Stimulated activated CD4-positive, alpha-beta T cell treated with anti-CD3 and anti-CD28 coated beads, Interleukin-15, amount 100 ng/mL, for 48 hours (primary cell): ENCODE measurements at places on chromosomes 3 and 15.

GRCh38 chr3:107884719-107885460 is 205.9 kb downstream of the CD47 start:
- DNase-seq, result no peak

DNA sequence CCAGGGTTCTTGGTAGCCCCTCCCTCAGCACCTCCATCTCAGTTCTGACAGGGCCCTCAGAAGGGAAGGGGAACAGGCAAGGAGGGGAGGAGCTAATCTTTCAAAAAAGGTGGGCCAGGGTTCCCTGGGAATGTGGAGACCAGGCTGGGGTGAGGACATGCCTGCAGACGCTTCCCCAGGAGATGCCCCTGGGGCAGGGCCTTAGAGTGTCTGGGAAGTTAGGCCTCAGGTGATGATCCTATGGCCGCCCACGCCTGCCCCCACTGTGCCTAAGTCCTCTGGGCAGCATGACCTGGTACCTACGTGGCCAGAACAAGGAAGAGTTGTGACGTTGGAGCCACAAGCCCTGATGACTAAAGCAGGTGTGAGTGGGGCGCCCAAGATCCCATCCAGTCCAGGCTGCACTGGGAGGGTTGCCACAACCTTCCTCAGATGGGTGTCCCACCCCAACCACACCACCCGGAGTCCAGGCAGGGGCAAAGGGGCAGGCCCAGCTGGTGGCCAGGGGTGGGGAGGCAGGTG is 3.9 kb upstream of the SEMA3B start:
- no peak for DNase-seq

DNA sequence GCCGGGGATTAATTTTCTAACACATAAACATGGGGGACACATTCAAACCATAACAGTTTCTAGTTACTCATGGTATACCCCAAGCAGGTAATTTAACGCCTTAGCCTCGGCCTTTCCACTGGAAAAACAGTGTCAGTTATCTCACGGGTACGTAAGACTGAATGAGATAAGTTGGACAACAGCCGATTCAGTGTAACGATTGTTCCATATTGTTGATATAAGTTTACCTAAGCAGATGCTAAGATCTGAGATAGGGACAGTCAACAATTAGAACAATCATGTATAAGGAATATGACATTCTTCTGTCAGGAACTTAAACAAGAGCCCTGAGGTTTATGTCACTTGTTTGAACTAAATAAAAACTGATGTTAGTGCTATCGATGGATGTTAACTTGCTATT is 130.8 kb downstream of the GHSR start:
- no peak for DNase-seq

- DNase-seq, result no peak
These were observed 65.3 kb downstream of the LRTM1 start for GRCh38 chr3:54862526-54862925.

GRCh38 chr3:99071096-99071495 is 169.6 kb upstream of the DCBLD2 start:
- no peak for DNase-seq

DNA sequence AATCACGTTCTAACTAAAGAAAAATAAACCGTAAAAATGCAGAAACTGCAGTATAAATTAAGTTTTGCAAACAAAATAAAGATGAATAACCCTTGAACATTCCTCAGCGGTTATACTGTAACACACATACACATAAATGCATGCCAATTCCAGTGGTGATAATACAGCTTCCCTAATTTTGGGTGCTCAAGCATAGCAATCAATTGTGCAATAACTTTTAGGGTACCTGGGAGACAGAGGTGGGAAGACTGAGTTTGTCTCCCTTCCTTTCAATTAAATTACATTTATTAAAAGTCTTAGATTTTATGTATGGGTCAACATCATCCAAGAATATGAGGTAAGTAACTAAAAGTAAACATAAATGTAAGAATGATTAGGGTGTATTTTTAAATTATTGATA is 71.8 kb downstream of the SETD2 start:
- DNase-seq, result no peak

GRCh38 chr15:72840114-72840513 is 56.6 kb upstream of the ADPGK start:
- no peak for DNase-seq

DNA sequence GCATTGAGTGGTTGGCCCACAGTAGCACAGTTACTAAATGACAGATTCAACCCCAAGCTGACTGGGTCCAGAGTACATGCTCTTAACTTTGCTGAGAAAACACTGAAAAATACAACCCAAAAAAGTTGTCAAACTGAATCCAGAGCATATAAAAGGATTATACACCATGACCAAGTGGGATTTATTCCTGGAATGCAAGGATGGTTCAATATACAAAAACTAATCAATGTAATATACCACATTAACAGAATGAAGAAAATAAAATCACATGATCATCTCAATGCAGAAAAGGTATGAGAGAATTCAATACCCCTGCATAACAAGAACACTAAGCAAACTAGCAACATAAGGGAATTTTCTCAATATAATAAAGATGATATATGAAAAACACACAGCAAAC is 98.5 kb downstream of the STAG1 start:
- DNase-seq, result no peak

GRCh38 chr3:124483915-124484470 is 246.3 kb upstream of the UMPS start:
- no peak for DNase-seq

GRCh38 chr3:55742022-55742831 is 255.1 kb upstream of the WNT5A start:
- DNase-seq, result no peak

DNA sequence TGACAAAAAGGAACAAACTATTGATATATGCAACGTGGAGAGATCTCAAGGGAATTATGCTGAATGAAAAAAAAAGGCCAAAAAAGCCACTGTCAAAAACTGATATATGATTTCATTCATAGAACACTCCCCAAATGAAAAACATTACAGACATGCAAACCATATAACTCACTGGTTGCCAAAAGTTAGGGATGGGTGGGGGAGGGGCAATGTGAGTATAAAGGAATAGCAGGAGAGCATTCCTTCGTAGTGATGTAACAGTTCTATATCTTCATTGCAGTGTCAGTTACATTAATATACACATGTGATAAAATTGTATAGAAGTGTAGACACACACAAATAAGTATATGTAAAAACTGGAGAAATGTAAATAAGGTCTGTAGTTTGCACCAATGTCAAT is 12.2 kb downstream of the GBE1 start:
- DNase-seq, result no peak

- no peak for DNase-seq
These were observed 396.1 kb downstream of the TUSC7 start for GRCh38 chr3:117105686-117106085.

GRCh38 chr15:84727429-84727828 is 11.5 kb upstream of the SEC11A start:
- no peak for DNase-seq

- no peak for DNase-seq
These were observed 125.6 kb upstream of the CRBN start for GRCh38 chr3:3305084-3305483.

DNA sequence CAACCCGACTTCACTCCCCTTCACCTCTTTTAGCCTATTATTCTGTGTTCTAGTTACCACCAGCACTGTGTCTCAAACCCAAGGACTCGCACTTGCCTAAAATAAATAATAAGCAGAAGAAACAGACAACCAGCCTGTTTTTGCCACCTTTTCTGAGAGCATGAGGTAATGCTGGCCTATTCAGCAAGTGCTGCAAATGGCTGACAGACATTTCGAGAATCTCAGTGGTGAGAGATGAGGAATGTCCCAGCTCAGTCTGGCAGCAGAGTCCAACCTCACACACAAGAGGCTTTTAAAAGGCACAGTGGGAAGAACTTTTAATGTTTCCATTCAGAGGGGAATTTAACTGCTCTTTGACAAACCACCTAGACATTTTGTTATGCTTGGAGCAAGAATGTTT is 143.3 kb upstream of the GMNC start:
- no peak for DNase-seq

GRCh38 chr15:84856731-84857417 is 27.6 kb upstream of the SLC28A1 start:
- no peak for DNase-seq

- peak; percentile 31 for DNase-seq
These were observed 22.1 kb downstream of the SIAH2 start for GRCh38 chr3:150740733-150741496.

DNA sequence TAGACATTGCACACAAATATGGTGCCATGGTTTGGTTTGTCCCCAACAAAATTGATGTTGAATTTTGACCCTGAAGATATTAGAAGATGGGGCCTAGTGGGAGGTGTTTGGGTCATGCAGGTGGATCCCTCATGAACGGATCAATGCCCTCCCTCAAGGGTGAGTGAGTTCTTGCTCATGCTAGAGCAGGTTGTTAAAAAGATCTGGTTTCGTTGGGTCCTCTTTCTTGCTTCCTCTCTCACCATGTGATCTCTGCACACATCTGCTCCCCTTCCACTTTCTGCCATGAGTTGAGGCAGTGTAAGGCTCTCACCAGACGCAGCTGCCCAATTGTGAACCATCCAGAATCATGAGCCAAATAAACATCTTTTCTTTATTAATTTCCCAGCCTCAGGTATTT is 87.8 kb upstream of the MDFIC2 start:
- no peak for DNase-seq

DNA sequence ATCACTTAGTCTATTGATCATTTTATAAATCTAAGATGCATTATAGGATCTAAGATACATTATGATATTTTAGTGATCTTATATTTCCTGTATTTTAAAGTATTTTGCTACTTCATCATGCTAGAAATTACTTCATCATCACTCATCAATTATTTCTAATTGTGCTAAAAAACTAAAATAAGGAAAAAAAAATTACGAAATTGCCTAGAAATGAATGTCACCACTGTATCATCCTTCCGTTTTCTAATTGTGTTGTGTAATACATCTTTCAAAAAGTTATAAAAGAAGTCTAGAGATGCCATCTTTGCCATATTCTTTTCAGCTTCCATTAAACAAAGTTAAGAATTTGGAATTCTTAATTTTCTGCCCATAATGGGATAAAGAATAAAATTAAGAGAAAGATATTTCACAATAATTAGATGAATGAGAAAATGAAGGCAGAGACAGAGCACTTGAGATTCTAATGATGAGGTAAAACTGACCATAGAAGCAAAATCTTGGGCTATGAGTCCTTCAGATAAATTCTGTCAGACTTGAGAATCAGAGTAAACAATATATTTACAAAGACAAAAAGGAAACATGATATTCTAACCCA is 48.8 kb downstream of the ALDH1A2 start:
- no peak for DNase-seq

DNA sequence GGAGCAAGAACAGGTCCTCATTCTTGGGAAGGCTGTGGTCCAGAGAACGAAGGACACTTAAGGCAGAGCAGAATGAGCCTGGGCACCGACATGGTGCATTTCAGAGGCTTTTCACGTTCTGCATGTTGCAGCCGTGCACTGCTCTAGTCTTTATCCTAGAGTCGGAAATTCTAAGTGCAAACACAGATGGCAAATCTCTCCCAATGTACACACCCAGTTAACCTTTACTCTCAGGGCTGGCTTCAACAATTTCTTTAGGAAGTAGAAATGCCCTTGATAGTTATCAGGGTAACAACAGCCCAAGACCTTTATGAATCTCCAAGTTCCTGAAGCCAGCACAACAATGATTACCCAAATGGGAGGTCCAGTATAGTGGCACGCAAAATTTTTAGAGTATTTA is 39.1 kb upstream of the LRTM1 start:
- no peak for DNase-seq

DNA sequence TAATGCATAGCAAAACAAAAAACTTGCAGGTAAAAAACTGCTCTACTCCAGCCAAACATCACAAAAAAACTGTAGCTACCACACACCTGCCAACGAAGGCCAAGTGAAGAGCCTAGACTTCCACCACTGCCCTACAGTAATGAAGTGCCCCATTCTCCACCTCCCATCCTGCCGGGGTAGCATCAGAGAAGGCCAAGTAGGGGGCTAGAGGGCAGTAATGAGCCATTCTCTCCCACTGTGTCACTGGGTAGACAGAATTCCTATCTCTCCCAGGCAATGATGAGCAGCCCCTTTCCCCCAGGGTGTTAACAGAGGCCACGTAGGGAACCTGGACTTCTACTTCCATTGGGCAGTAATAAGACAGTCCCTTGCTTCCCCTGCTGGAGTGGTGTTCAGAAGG is 9.5 kb downstream of the SEC22C start:
- no peak for DNase-seq

- no peak for DNase-seq
These were observed 29.2 kb downstream of the IFT80 start for GRCh38 chr3:160369784-160370183.

DNA sequence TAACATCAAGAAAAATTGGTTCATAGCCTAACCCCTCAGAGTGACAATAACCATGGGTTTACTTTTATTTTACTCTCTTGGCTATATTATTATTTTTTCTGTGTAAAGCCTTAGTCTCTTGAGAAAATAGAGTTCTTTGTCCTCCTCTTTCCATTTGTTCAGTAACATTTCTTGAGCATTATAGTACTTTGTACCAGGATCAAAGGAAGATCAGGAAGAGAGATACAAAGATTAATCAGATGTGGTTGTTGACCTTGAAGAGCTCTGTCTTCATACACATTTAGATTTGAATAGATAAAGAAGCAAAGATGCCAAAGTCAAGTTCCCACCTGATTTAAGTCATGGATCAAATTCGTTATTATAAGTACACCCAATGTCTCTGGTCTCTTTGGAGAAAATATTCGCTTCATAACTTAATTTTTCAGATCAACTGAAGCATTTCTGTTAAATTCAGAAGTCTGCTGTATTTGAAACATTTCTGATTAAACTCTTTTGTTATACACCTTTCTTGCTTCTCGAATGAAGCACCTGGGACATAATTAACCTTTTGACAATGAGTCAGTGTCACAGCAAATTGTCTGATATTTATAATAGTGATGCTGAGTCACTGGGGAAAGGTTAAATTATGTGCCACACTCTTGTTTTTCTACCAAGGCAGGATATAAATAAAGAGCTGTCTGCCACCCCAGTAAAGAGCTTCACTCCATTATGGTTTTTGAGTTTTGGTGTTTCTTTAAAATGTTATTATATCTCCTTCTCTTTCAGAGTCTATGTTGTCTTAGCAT is 100.2 kb downstream of the GHSR start:
- DNase-seq, result no peak

GRCh38 chr15:90232941-90233386 is 777 bp downstream of the CIB1 start:
- no peak for DNase-seq

GRCh38 chr3:140316868-140317400 is 360.9 kb upstream of the TRIM42 start:
- DNase-seq, result no peak

GRCh38 chr3:32814361-32814760 is 3.4 kb upstream of the TRIM71 start:
- no peak for DNase-seq

DNA sequence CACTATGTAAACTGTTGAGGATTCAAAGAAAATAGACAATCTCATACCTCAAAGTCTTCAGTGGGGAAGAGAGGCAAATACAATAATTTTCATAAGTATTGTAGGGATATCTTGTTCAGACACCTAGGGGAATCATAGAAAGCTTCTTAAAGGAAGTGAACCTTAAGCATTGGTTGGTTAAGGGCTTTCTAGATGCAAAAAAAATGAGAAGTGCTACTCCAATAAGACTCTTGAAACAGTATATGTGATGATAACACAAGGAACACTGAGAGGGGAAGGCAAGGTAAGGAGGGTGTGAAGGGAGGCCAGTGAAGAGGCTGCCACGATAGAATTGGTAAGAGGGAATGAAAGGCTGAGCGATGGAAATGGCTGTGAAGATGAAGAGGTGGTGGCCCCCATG is 104.1 kb downstream of the TPRG1 start:
- no peak for DNase-seq
